ENCODE measurements at places on chromosomes 11 and 22.

GRCh38 chr11:40100162-40100553 is 1359.3 kb downstream of the LRRC4C start:
- DNase-seq, result no peak

DNA sequence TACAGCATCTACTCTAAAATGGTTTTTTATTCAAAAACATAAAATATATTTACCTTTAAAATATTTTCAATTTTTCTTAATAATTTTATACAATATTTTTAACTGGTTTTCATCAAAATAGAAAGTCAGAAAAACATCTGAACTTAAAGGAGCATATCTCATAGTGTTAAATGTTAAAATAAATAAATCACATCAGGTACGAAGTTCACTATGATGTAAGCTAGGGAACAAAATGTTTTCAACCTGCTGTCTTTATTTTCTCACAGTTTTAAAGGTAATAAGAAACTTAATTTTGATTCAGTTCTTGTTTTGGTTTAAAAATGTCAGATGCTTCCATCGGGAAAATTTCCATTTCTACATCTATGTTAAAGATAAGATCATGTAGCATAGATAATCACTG is 97.7 kb downstream of the MUC15 start:
- no peak for DNase-seq

GRCh38 chr22:28831140-28832072 is 31.0 kb upstream of the XBP1 start:
- DNase-seq, result peak; percentile 30

- DNase-seq, result no peak
These were observed 22.3 kb downstream of the KCNQ1 start for GRCh38 chr11:2466869-2467694.

Measured in ovary (tissue), 10 donors.